Glutamatergic neuron (in vitro differentiated cells): ENCODE measurements at places on chromosomes 16 and 17.

- no peak for DNase-seq
- H3K4me3 ChIP-seq: no peak overlapping the region
- H3K36me3 ChIP-seq: peaks cover 5% of the 10 kb centered on the region
Measured at GRCh38 chr16:74725651-74726455, 25.2 kb upstream of the MLKL start.

DNA sequence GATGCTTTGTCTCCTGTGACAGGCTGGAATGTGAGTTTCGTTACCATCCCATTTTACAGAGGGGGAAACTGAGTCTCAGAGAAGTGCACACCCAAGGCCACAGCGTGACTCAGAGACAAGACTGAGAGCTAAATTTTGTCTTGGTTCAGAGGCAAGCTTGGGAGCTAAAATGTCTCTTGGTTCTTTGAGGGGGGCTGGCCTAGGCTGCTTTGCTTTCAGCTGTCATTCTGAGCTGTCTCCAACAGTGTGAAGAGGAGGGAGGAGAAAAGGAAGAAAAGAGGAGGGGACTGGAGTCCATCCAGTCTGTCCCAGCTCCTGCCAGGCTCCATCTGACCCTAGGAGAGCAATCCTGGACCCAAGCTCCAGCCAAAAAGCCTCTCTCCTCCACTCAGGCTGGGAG lies at the start of gene CLEC19A:
TSS of gene CLEC19A (plus strand) at position 301 of the 400 bp plus-strand sequence. CDS start 121 bp downstream, outside the sequence.
- H3K4me3 ChIP-seq: no peak within 1 kb of the TSS
- no peak within 1 kb of the TSS for H3K27ac ChIP-seq
- no peak for DNase-seq
- H3K36me3 ChIP-seq: no peaks in the 10 kb centered on the region
- H3K4me1 ChIP-seq: peaks cover 4% of the 10 kb centered on the region

GRCh38 chr17:68344701-68345136 lies 53.4 kb downstream of the ARSG start:
- DNase-seq: no peak
- H3K36me3 ChIP-seq: no peaks in the 10 kb centered on the region
- no peaks in the 10 kb centered on the region for H3K4me1 ChIP-seq
- H3K4me3 ChIP-seq: no peak overlapping the region
- no peaks in the 10 kb centered on the region for H3K27me3 ChIP-seq

DNA sequence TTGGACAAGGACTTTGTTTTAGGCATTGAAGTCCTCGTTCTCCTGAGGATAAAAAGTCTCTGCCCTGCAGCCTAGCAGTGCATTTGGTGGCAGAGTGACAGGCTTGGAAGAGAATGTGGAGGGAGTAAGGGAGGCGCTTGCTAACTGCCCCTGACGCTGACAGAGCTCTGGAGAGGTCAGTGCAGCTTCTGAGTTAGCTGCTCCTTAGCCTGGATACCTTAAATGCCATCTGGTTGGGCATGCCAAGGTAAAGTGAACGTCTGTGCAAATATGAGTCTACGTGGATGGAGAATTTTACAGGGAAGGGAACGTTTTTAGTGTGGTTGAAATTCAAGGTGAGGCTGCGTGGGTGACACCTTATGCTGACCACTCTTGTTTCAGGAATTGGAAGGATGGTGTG lies 44.4 kb downstream of the SEC14L1 start:
- no peaks in the 10 kb centered on the region for H3K36me3 ChIP-seq
- no peak overlapping the region for H3K27ac ChIP-seq
- H3K4me3 ChIP-seq: no peak overlapping the region
- no peak for DNase-seq
- H3K4me1 ChIP-seq: peaks cover 8% of the 10 kb centered on the region

GRCh38 chr17:18025241-18025944 lies 13.6 kb downstream of the ATPAF2 start:
- peaks cover 30% of the 10 kb centered on the region for H3K4me1 ChIP-seq
- H3K4me3 ChIP-seq: no peak overlapping the region
- peaks cover 7% of the 10 kb centered on the region for H3K27me3 ChIP-seq
- no peaks in the 10 kb centered on the region for H3K36me3 ChIP-seq

GRCh38 chr17:73227379-73227778 lies 34.3 kb downstream of the CPSF4L start:
- no peaks in the 10 kb centered on the region for H3K36me3 ChIP-seq
- no peak for DNase-seq
- peak overlapping the region; percentile 73 for H3K27ac ChIP-seq
- H3K4me3 ChIP-seq: peak overlapping the region; percentile 13
- peaks cover 31% of the 10 kb centered on the region for H3K4me1 ChIP-seq

DNA sequence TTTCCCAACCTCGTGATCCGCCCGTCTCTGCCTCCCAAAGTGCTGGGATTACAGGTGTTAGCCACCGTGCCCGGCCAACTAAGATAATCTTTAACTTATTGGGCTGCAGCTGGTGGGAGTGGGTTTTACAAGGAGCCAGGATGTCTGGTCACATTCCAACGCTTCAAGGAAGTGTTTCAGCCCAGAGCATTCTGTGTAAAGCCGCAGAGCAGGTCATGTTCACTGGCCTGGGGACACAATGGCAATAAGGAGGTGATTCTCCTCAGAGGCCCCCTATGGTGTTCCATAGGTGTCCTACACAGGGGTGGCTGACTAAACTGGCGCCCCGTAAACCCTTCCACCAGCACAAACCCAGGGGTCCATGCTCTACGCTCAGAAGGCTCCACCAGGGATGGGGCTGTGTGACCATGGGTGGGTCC lies 1.2 kb downstream of the QPRT start:
- no peak for DNase-seq
- peaks cover 4% of the 10 kb centered on the region for H3K27me3 ChIP-seq
- peak overlapping the region; percentile 99 for H3K27ac ChIP-seq
